ENCODE measurements at places on chromosomes 2 and 18.

DNA sequence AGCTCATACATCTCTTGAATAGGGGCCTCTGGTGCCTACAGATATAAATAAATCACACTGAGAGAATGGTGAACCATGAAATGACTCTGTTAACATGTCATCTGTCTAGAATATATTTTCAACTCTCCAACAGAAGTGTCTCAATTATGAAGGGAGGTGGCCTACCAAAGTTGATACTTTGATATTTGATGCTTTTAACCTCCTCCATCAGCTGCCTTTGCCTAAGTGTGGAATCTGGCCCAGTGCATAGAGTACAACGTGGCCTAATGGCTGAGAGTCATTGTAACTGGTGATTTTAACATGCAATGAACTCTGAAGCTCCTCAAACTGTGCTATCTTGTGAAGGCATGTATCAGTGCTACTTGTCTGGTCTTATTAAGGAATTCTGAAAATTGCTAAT lies 93.4 kb downstream of the MYO3B start:
- DNase-seq: no peak

DNA sequence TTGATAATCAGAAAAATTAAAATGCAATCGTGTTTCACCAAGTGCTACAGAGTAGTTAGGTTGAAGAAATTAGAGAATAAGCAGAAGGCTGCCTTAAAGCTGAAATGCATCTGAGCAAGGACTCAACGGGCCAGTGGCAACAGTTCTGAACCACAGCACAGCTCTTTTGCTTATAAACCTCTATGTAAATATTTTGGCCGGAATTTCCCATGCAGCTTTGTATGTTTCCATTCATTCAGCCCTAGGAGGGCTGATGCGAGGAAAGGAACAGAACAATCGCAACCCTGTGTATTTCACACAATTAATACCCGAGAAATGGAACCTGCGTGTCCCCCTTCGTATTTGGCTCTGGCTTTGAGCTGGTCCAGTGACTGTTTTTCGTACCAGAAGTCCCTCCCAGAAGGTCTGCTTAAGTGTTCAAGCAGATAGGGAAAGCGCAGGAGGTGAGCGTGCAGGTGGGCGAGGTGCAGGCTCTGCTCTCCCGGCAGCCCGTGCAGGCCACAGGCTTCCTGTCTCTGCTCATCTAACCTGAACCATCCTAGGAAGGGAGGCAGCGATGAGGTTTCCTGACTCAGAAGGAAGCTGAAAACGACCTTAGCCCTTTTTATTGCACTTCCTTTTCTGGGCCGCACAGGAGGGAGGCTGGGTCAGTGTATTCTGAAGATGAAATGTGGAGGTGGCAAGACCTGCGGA lies 67.3 kb downstream of the ASB1 start:
- no peak for DNase-seq

GRCh38 chr18:22399949-22400348 lies 17.8 kb downstream of the CTAGE1 start:
- no peak for DNase-seq

GRCh38 chr2:229873123-229873581 lies 48.7 kb downstream of the TRIP12 start:
- no peak for DNase-seq

DNA sequence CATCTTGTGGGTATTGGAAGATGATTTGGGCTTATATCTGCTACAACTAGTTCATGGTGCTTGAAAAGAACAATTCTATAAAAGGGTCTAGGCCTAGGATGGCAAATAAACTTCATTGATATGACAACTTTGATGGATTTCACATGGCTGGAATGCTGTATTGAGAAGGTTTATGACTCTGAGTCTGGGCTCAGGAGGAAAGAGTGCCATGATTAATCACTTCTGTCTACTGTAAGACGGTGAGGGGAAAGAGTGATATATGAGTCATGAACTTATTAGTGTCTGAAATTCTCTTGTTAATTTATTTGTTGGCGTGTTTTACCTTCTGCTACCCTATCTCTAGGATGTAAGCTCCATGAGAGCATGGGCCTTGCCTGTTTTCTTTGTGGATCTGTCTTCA lies 17.0 kb upstream of the ADCYAP1 start:
- no peak for DNase-seq

GRCh38 chr18:48290162-48290926 lies 118.8 kb downstream of the ZBTB7C start:
- DNase-seq: peak; percentile 24

GRCh38 chr2:226508683-226509082 lies 290.9 kb downstream of the IRS1 start:
- no peak for DNase-seq

DNA sequence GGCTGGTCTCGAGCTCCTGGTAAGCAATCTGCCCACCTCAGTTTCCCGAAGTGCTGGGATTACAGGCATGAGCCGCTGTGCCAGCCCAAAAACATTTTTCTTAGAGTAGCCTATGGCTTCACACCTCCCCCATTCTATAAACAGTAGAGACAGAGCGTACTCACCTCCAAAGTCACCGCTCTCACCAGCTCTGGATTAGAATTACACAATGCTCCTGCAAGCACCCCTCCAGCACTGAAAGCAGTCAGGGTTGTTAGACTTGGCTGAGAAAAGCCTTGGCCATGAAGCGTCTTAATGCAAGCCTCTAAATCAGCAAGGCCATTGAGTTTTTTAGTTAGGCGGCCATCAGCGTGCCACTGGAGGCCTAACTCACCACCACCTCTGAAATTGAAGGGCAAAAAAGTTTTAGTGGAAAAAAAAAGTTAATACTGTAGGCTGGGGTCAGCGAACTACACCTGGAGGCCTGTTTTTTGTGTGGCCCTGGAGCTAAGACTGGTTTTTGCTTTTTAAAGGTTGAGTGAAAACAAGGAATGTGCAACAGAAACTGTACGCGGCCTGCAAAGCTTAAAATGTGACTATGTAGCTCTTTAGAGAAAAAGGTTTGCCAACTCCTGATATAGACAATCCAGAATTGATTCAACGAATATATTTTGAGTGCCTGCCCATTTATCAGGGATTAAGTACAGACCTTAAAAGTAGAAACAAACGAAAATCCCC lies 34.6 kb downstream of the PREPL start:
- no peak for DNase-seq

DNA sequence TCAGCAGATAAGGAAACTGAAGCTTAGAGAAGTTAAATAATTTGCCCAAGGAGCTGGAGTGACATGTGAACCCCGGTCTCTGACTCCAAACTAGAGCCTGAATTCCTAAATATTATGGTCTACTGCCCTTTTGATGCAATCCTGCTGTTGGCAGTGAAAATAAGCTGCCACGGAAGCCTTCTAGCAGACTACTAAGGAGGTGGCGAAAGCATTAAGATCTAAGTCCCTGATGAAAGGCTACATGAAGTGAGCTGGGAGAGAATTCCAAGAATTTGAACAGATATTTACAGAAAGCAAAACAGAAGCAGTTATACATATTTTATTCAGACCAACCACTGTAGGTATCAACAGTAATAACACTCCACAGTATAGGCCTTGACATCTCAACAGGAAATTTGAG lies 28.1 kb downstream of the TRMT61B start:
- no peak for DNase-seq

DNA sequence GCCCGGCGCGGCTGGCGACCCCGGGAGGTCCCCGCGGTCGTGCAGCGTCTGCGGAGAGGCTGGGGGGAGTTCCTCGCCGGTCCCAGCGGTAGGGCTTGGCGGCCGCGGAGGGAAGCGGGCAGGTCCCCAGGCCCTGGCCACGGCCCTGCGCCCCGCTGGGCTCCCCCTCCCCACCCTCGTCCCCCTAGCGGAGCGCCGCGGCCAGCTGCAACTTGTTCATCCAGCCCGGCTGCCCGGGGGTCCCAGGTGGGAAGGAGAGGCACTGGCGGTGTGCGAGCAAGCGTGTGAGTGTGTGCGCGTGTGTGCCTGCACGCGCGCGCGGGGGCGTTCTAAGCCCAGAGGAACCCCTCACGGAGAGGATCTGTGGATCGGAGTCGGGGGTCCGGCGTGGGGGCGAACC lies 1.3 kb downstream of the PTPRM start:
- peak; percentile 50 for DNase-seq

DNA sequence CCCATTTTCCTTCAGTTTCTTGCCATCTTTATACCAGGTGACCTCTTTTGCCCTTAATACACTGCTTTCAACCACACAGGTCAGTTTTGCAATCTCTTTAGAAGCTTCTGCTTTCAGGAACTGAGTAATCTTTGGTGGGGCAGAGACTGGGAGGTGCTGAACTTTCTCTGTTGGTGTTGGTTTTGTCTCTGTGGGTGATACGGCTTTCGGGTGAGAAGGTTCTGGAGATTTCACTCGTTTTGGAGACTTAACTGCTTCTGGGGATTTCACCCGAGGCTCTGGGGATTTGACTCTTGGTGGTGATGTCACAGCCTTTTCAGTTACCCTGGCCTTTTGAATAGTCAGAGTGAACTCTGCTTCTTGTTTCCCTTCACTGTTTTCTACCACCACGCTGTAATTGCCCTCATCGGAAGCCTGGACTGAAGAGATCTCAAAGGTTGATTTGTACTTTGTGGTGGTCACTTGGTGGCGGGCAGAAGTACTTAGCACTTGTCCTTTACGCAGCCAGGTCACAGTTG lies 50.4 kb downstream of the PLEKHA3 start:
- no peak for DNase-seq

- no peak for DNase-seq
These were observed 141.9 kb downstream of the LYPD6B start for GRCh38 chr2:149180226-149180875.

GRCh38 chr2:73922681-73923080 lies 4.0 kb upstream of the DGUOK start:
- no peak for DNase-seq

- DNase-seq: peak; percentile 41
These were observed 38.0 kb downstream of the CYP1B1 start for GRCh38 chr2:38037757-38038621.

- DNase-seq: no peak
These were observed 55.8 kb downstream of the NEMP2 start for GRCh38 chr2:190478572-190479195.

GRCh38 chr18:56127322-56128099 lies 510.9 kb downstream of the TXNL1 start:
- DNase-seq: no peak

DNA sequence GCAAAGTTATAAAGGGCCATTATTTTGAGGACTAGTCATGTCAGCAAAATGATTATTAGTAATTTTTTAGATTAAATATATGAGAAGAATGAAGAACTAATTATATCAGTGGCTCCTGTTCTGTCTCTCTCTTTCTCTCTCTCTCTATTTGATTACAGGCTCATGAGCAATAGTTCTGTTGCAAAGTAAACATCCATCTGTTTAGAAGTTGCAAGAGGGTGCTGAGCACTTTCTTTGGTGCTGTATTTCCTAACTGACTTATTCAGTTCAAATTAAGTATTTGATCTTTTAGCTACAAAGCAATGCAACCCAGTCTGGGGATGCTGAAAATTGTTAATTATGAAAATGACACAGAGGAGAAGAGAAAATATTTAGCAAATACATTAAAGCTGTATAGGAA lies 408.1 kb upstream of the UBE2E3 start:
- DNase-seq: no peak

DNA sequence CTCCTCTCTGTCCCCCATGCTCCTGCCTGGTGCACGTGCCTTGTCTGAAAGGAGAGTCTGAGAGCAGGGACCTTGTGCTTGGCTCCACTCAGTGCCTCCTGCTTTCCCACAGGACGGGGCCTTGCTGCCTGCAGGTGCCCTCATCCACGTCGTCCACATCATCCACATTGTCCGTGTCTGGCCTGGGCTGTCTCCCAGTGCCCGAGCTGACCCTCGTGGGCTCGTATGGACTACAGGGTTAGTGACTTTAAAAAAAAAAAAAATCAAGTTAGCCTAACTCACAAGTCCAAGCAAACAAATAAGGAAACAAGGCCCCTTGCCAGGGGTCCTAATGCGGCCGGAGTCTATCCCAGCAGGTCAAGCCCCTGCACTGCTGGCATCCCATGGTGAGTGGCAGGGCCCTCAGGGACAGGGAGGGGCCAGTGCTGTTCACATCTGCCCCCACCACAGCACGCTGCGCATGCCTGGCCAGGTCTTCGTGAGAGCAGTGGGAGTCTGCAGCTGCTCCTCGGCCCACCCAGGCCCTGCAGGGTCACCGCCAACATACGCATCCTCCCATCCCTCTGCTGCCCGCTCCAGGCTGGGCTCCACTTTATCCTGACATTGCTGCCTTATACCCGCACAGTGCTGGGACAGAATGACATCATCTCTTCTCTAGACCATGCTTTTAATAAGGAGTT lies 232.6 kb downstream of the NDUFA10 start:
- DNase-seq: no peak

GRCh38 chr2:221312634-221313033 lies 259.5 kb downstream of the EPHA4 start:
- DNase-seq: no peak

DNA sequence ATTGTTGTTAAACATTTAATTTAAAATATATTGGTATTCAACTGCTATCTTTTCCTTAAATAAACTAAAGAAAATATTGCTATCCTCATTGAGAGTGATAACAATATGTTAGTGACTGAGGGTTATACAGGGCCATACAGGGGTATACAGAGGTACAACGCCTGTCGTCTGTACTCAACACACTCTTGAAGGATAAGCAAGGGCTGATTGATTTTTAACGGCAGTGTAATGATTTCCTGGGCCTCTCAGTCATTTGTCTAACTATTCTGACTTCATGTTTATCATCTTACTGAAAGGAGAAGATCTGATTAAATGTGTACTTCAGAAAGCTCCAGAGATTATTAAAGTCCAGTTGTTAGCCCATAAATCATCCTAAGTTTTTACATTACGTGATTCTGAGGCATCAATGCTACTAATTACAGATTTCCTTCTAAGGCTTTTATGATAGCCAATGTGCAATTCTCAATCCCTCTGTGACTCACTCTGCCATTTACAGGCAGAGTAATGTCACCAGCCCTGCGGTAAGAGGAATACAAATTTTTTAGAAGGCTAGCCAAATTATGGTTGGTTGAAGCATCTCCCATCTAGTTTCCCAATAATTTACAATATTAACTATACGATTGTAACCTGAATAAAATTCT lies 893.0 kb upstream of the CHAC2 start:
- DNase-seq: no peak

- DNase-seq: no peak
These were observed 232.7 kb downstream of the DYSF start for GRCh38 chr2:71685941-71686611.

GRCh38 chr2:95393901-95394300 lies 8.6 kb upstream of the FAHD2A start:
- no peak for DNase-seq

DNA sequence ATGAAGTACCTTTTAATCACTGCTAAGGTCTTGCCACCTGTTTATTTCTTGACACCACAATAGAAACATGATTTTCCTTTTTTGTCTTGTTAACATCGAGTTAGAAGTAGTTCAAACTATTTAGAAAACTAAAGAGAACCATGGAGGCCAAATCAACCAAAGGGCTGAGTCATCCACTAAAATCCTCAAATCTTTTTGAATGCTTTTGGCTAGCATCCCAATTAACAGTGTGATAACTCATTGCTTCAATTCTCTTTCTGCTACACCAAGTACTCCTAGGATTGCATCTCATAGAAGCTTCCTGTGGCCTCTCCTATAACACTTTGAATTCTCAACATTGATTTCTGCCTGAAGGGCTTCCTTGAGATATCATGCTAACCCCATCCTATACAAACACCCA lies 159.9 kb upstream of the MMADHC start:
- no peak for DNase-seq

- DNase-seq: no peak
These were observed 47.0 kb upstream of the PPP1CB start for GRCh38 chr2:28704621-28705020.

Data from head of caudate nucleus (tissue), 42 donors.